Skeletal muscle cell (primary cell): ENCODE measurements at places on chromosomes 13 and 19.

- no peak for DNase-seq
Observed at GRCh38 chr19:5503598-5503997, 48.4 kb downstream of the ZNRF4 start.

- DNase-seq, result no peak
Observed at GRCh38 chr19:4851551-4852290, 15.7 kb downstream of the PLIN3 start.

- no peak for DNase-seq
Observed at GRCh38 chr13:40341501-40341900, 324.9 kb downstream of the FOXO1 start.

DNA sequence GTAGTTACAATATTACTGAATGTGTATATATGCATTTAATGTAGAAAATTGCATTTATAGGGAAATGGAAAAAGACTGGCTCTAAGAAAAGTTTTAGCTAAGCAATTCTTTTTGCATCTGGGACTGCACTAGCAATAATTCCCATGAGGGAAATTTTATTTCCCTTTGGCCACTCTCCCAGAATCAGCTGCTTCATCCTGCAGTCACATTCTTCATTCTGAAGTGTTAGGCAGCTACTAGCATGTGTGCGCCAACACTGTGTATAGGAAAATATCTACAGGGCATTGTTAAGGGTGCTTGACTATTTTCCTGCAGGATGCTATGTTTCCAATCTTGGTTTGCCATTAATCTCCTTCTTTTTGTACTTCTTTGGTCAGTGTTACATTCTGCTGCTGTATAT, 312.8 kb upstream of the PCDH20 start:
- peak; percentile 70 for DNase-seq

DNA sequence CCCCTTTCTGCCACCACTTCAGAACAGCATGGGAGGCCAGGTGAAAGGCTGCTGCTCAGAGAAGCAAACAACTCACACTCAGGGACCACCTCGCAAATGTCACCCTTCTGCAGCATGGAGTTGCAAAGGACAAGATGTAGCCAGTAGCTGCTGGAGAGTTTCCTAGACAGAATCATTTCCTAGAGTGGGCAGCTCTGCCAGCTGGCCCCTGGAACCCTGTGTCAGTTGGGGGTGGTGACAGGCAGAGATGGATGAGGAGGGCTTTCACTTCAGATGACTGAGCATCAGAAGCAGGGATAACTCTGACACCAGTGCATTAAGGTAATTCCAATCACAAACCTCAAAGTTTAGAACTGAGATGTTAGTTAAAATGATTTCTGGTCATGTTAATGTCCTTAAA, 34.4 kb upstream of the EPHX3 start:
- DNase-seq, result no peak

GRCh38 chr13:113299951-113300350, 2.9 kb downstream of the LAMP1 start:
- no peak for DNase-seq

DNA sequence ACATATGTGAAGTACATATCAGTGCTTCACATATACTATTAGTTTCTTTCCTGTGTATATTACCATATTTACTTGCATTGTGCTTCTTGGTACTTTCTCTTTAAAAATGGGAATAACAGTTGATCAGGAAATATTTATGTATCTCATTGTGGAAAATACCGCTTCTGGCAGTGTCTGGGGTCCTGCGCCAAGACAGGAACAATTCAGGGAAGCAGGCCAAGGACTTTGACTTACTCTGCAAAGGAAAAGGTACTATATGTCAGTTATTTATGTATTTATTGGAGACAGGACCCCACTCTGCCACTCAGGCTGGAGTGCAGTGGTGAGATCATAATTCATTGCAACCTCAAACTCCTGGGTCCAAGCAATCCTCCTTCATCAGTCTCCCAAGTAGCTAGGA, 57.7 kb upstream of the NBEA start:
- no peak for DNase-seq

DNA sequence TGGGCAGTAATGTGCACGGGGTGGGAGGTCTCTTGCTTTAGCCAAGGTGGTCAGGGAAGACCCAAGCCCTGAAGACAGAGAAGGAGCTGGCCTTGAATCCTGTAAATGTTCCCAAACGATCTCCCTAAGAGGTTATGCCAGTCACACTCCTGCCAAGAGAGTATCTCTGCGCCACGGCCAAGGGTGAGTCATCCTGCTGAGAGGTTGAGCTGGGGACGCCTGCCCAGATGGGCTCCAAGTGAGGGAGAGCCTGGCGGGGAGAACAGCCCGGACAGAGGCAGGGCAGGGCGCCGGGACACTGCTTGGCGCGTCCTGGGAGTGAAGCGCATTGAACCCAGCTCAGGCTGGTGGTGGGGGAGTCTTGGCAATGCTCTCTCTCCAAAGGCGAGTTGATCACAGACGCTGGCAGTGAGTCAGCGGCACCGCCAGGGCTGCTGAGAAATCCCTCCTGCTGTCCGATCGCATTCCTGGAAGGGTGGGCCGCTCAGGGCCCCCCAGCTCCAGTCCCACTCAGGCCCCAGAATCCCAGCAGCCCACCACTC, 16.4 kb downstream of the SULT2B1 start:
- DNase-seq, result peak; percentile 66

GRCh38 chr13:52025475-52026245, 1.2 kb downstream of the UTP14C start:
- DNase-seq, result no peak

DNA sequence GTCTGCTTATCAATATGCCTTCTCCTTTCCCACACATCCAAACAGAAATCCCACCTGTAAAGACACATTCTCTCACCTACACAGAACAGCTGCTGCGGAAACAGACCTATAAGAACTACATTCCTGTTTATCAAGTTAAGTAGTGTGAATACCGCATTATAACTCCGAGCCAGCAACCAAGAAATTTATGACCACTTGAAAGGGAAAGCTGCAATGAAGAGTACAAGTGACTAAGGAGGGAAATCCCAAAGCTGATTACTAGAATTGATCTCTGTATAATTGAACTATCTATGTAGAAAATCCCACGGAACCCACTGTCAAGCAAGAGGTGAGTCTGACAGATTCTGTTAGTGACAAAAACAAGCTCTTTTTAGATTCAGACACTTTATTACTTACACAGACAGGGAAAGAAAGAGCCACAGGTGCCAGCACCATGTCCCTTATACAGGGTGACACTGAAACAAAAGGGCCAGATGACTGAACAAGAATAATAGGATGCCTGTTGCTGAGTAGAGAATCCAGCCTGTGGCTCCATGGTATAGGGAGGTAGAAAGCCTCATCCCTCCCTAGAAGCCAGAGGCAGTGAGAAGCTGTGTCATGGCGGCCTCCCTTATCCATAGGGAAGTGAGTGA, 1.6 kb upstream of the IGFL4 start:
- DNase-seq, result no peak

DNA sequence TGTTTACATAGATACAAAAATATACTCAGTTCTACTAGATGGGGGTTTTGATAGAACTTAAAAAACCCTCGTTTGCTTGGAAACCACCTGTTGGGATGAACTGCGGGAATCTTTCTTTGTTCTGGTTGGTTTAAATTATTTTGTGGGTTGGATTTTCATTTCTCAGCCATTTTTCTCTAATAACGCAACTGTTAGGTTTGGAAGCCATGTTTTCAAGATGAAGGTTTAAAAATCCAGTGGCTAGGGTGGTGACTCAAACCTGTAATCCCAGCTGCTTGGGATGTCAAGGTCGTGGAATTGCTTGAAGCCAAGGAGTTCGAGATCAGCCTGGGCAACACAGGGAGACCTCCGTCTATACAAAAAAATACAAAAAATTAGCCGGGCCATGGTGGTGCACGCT, 1.6 kb downstream of the URI1 start:
- DNase-seq, result no peak

- DNase-seq, result no peak
Observed at GRCh38 chr13:51761643-51762350, 42.2 kb downstream of the DHRS12 start.

- DNase-seq, result peak; percentile 16
Observed at GRCh38 chr13:21106089-21106488, 44.7 kb upstream of the LATS2 start.

- no peak for DNase-seq
Observed at GRCh38 chr19:16095071-16095571, 16.6 kb upstream of the RAB8A start.

- peak; percentile 56 for DNase-seq
Observed at GRCh38 chr13:114311908-114312307, 2.4 kb upstream of the CHAMP1 start.
